ENCODE measurements at places on chromosomes 2 and 18. TPM values are rescaled to one million over a fixed set of nuclear protein-coding genes. Genes with fewer than 3 reads are reported as not detected.

DNA sequence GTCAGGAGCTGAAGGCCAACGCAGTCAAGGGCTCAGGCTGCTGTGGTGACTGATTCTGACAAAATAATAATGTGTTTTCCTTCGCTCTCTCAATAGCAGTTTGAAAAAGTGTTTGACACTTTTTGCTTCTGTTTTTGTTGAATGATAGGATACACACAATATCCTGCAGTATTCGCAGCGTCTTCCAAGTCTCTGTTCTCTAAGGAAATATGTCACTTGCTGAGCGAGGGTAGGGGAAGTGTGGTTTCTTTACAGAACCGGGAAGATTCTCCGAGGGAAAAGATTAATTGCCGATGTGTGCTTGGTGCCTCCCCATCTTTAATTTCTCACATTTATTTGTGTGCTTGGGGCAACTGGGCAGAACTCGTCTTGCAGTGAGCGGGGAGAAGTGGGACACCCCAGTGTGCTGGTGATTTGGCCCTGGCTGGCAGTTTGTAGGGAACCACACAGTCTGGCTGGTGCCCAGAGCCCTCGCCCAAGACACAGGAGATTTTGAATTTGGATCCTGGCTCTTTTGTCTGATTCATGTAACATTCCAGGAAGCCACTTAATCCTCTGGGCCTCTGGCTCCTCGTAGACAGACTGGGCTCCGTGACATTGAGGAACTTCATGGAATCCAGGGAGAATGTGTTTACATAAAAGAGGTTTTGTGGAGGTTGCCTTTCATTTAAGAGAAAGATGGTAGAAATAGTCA, 169.4 kb downstream of the LDLRAD4 start:
- no peak for DNase-seq

- DNase-seq, result no peak
Measured at GRCh38 chr18:60732143-60732542, 359.6 kb upstream of the MC4R start.

GRCh38 chr2:164745012-164745797, 96.4 kb downstream of the COBLL1 start:
- no peak for DNase-seq

GRCh38 chr2:226304308-226304707, 495.3 kb downstream of the IRS1 start:
- DNase-seq, result no peak

DNA sequence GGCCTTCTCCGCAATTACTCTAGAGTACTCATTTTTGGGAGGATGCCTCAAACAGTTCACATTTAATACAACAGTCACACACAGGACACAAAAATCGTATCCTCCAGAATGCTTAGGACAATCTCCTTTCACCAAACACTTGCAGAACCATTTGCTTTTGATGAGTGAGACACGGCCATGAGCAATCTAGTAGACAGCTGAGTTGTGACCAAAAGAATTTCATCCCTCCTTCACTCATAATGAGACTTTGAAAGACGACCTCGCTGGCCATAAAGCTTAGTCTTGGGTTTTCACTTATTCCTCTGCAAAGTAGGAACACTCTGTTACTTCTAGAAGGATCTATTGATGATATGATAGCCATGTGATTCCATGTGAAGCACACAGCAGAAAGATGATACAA, 87.5 kb upstream of the SLC35G4 start:
- DNase-seq, result no peak

DNA sequence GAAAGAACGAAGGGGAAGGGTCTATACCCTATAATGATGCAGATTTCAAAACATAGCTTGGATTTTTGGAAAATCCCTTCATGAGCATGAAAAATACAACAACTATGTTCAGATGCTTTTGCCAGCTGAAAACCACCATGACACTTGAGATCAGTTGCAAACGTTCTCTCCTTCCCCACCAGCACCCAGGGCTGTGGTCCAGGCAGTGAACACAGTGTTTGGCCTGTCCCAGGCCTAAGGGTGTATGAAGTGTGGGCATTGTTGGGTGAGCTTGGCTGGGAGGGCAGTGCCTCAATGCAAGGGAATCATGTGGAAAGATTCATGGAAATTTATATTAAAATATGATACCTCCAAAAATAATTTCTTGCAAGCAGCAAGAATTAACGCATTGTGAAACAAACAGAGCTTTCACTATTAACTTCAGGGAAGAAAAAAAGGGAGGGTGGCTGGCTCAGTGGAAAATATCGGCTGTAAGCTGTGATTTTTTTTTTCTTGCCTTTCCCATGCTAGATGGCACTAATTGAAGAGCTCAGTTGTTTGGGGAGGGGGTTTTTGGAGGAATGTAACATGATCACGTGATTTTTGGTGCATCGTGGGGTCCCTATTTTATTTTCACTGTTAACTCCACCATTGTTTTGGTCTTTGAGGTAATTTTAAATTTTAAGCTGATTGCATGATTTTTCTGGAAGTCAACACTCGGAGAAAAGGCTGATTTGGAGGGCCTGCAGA, 52.0 kb downstream of the CDC42EP3 start:
- DNase-seq, result no peak

- DNase-seq, result no peak
Measured at GRCh38 chr2:68438455-68439303, 28.4 kb downstream of the FBXO48 start.

Gene FAM110C
- 14.2 TPM for total RNA-seq

Gene SERPINB3
- total RNA-seq, result not detected

GRCh38 chr2:203594541-203594940, 59.4 kb upstream of the RAPH1 start:
- DNase-seq, result no peak

DNA sequence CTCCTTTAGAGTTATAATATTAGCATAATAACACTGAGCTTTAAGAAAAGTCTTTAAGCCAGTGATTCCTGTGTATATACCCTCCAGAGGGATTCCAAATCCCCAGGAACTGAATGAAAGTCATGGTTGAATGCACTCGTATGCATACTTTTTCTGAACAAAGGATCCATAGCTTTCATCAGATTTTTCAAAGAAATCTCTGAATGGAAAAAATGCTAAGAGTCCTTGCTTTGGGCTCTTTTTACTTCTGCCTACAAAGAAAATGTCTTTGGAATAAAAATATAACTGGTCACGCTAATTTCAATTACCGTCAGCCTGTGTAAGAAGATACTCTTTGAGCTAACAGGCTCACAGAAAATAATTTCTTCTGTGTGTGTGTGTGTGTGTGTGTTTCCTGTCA, 939.5 kb downstream of the ERBB4 start:
- DNase-seq, result no peak
